Liver (tissue), 10 donors: ENCODE measurements at places on chromosomes 3 and 15. TPM values are rescaled to one million over a fixed set of nuclear protein-coding genes. Genes with fewer than 3 reads are reported as not detected.
A peak's percentile ranks its signal among the peaks of the same experiment; 100 is the strongest.

Gene SLCO2A1
- total RNA-seq = 2.6 TPM

Gene GOLGA6D
- total RNA-seq = 0.08 TPM

Gene ADAMTSL3
- 7.1 TPM for total RNA-seq

DNA sequence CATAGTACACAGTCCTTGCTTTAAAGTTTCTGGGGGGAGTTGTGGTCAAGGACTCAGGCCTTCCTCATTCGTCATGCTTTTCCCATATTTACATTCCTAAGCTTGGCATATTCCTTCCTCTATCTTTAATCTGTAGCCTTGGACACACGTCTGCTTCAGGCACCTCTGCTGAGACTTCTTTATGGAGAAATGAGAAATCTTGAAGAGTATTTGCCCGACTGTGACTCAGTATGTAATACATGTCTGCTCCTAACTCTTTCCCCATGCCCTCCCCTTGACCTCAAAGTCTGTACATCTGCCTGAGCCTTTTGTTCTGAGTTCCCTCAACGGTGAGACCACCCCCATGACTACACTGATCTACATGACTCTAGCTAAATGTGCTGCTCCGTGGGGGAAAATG lies 246.1 kb downstream of the SI start:
- H3K27ac ChIP-seq = no peak overlapping the region
- no peaks in the 10 kb centered on the region for H3K4me1 ChIP-seq
- H3K36me3 ChIP-seq = no peaks in the 10 kb centered on the region
- H3K27me3 ChIP-seq = no peaks in the 10 kb centered on the region

- no peak overlapping the region for H3K4me3 ChIP-seq
- no peaks in the 10 kb centered on the region for H3K36me3 ChIP-seq
- H3K27ac ChIP-seq = no peak overlapping the region
- H3K4me1 ChIP-seq = no peaks in the 10 kb centered on the region
- H3K27me3 ChIP-seq = no peaks in the 10 kb centered on the region
- DNase-seq = peak; percentile 40
These were observed 25.8 kb downstream of the SPSB4 start for GRCh38 chr3:141076797-141077571.

- no peaks in the 10 kb centered on the region for H3K27me3 ChIP-seq
- no peaks in the 10 kb centered on the region for H3K4me1 ChIP-seq
- DNase-seq = no peak
- H3K36me3 ChIP-seq = peaks cover 4% of the 10 kb centered on the region
These were observed 27.0 kb downstream of the TM4SF4 start for GRCh38 chr3:149501524-149501923.

GRCh38 chr3:78986416-78987101 lies 781.2 kb downstream of the ROBO1 start:
- peaks cover 9% of the 10 kb centered on the region for H3K4me1 ChIP-seq
- no peak for DNase-seq
- H3K27ac ChIP-seq = no peak overlapping the region
- H3K36me3 ChIP-seq = no peaks in the 10 kb centered on the region
- no peaks in the 10 kb centered on the region for H3K27me3 ChIP-seq
- no peak overlapping the region for H3K4me3 ChIP-seq

DNA sequence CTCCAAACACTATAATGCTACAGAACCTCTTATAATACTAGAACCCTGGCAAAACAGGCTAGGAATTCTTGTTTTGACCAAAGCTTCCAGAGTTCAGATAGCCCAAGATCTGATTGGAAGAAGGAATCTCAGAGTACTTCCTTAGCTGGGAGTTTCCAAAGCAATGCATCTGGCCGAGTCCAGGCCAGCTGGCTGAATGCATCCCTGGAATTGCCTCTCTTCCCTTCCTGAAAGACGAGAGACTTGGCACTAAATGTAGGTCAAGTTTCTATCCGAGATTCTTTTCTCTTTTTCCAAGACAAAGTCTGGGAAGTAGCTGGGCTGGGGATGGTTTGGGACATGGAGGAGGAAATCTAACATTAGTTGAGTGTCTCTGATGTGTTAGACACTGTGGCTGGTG lies 68.7 kb upstream of the ADPGK start:
- DNase-seq = no peak
- H3K27ac ChIP-seq = no peak overlapping the region
- no peaks in the 10 kb centered on the region for H3K4me1 ChIP-seq
- H3K27me3 ChIP-seq = peaks cover 4% of the 10 kb centered on the region
- H3K36me3 ChIP-seq = no peaks in the 10 kb centered on the region

DNA sequence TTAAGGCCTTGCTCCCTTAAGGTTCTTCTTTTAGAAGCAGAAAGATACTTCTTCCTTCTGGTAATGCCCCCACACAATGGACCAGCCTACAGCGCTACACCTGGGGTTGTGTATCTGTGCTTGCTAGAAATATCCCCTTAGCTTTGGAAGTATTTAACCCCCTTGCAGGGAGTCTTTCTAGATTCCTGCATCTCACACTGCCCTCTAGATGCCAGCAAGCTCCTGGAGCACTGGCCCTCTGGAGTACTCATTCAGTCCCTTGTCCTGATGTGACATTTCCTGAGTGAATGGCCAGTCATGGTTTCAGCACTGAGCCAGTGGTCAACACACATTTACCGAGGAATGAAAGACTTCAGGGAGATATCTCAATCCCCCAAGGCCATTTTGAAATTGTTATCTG lies 30.4 kb upstream of the RBP2 start:
- no peaks in the 10 kb centered on the region for H3K27me3 ChIP-seq
- H3K27ac ChIP-seq = no peak overlapping the region
- H3K4me3 ChIP-seq = no peak overlapping the region
- DNase-seq = no peak
- no peaks in the 10 kb centered on the region for H3K36me3 ChIP-seq

- H3K4me1 ChIP-seq = no peaks in the 10 kb centered on the region
- no peaks in the 10 kb centered on the region for H3K27me3 ChIP-seq
- H3K4me3 ChIP-seq = no peak overlapping the region
- no peak overlapping the region for H3K27ac ChIP-seq
These were observed 13.8 kb downstream of the CLRN1 start for GRCh38 chr3:150958683-150959082.
